Ovary (tissue), 10 donors: ENCODE measurements at places on chromosomes 3 and 15. TPM values are rescaled to one million over a fixed set of nuclear protein-coding genes. Genes with fewer than 3 reads are reported as not detected.

Gene NDN
- 85.6 TPM for total RNA-seq

Gene IMPG2
- total RNA-seq = 8.7 TPM

Gene CD80
- total RNA-seq = 0.23 TPM

Gene LRTM1
- not detected for total RNA-seq

Gene RBPMS2
- 13.7 TPM for total RNA-seq

DNA sequence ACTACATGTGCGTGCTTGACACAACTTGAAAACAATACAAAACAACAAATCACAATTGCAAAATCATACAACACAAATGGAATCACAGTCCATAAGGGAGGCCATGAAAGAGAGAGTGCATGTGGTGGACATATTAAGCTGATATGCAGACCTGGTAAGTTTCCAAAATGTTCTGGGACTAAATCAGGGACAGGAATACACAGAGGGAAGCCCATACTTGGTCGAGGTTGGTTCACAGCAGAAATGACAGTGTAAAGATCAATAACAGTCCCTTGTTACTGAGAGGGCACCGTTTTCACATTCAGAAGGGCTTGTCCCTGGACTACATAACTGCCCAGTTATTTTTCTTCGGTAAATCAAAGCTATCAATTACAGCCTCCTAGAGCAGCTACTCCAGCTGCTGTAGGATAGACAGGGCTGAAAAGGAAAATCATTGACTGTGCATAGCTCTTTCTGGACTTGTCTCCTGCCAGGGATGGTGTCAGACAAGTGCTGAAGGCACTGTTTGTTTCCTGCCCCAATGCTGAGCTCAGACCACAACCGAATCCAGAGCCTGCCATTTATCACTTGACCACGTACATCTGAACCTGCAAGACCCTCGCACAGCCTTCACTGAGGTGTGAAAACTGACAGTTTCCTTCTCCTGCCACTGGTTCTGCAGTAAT is 79.5 kb upstream of the KCNMB2 start:
- DNase-seq = no peak

- DNase-seq = no peak
Observed at GRCh38 chr3:128932516-128933212, 53.2 kb downstream of the ACAD9 start.

GRCh38 chr3:124057420-124057819 is 65.5 kb upstream of the ROPN1 start:
- no peak for DNase-seq

DNA sequence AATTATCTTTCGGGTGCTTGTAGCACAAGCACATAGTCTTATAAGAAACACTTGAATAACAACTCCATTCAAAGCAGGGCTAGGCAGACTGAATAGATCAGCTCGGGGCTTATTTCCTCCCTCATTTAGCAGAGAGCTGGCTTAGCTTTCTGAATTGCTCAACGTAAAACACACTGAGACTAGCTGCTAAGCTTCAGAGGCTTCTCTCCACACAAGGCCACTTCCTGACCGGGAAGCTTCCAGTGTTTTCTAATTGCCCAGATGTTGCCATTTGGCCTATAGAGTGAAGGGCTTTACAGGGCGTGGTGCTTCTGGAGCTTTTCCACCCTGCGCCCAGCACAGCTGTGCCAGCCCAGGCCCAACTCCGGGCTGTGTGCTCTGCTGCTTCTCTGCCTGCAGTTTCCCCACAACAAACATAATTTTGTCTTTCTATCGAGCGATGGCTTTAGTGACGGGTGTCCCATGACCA is 16.6 kb downstream of the FAM240A start:
- peak; percentile 46 for DNase-seq

DNA sequence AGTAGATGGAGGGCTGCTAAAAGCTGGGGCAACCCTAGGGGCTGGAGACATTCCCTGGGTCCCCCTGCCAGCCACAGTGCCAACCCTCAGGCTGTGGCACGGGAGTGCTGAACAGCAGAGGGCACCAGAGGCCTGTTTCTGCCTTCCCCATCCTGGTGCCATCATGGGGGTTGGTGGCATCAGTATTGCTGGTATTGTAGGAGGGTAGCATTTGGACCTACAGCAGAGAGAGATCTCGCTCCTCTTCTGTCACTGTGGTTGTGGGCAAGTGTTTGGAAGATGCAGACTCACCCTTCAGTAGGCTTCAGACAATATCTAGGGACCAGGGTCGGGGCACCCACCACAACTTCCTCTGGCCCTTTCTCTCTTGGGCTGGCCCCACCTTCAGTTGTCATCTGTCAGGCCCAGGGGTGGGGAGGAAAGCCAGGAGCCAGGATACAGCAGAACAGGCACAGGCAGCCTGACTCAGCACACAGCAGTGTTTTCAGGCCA is 123.5 kb downstream of the RPLP1 start:
- no peak for DNase-seq

- DNase-seq = no peak
Observed at GRCh38 chr3:47455806-47456452, 19.8 kb downstream of the SCAP start.

GRCh38 chr15:58369956-58370355 is 61.8 kb upstream of the LIPC start:
- DNase-seq = no peak

DNA sequence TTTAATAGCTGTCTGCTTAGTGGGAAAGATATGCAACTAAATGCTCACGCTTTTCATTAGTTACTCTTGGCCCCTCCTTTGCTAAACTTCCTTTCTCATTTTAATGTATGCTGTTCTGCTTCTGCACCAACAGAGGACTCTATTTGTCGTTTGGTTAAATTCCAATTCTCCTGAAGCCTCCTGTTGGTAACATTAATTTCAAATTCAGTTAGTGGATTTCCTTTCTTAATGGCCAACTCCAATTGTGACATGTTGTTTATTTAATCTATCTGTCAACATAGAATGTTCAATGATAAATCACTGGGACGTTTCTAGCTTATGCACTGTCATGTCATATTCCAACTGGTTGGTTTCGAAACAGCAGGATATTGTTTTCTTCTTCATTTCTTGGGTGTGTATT is 467.4 kb upstream of the BCHE start:
- DNase-seq = no peak
